ENCODE measurements at places on chromosomes 12 and 14. TPM values are rescaled to one million over a fixed set of nuclear protein-coding genes. Genes with fewer than 3 reads are reported as not detected.

The C1S gene
- total RNA-seq, result 99.0 TPM

The NUP37 gene
- total RNA-seq, result 20.4 TPM

The CCDC177 gene
- total RNA-seq, result not detected

The NUAK1 gene
- 24.5 TPM for total RNA-seq

The TPPP2 gene
- total RNA-seq, result not detected

The PSMA6 gene
- 108 TPM for total RNA-seq

The BORCS5 gene
- total RNA-seq, result 23.1 TPM

The TMEM260 gene
- total RNA-seq, result 16.1 TPM

The AKAP3 gene
- total RNA-seq, result 0.49 TPM

The MDM1 gene
- total RNA-seq, result 15.5 TPM

GRCh38 chr14:96084796-96085195 lies 45.6 kb downstream of the C14orf132 start:
- no peak for DNase-seq

DNA sequence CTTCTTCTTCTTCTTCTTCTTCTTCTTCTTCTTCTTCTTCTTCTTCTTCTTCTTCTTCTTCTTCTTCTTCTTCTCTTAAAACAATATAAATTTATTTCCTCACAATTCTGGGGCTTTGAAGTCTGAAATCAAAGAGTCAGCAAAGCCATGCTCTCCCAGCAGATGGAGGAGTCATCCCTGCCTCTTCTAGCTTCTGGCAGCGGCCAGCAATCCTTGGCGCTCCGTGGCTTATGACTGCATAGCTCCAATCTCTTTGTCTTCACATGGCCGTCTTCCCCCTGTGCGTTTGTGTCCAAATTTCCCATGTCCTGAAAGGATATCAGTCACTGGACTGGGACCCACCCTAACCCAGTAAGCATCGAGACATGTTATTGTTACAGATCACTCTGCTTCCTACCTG lies 22.9 kb downstream of the KCNA1 start:
- no peak for DNase-seq

DNA sequence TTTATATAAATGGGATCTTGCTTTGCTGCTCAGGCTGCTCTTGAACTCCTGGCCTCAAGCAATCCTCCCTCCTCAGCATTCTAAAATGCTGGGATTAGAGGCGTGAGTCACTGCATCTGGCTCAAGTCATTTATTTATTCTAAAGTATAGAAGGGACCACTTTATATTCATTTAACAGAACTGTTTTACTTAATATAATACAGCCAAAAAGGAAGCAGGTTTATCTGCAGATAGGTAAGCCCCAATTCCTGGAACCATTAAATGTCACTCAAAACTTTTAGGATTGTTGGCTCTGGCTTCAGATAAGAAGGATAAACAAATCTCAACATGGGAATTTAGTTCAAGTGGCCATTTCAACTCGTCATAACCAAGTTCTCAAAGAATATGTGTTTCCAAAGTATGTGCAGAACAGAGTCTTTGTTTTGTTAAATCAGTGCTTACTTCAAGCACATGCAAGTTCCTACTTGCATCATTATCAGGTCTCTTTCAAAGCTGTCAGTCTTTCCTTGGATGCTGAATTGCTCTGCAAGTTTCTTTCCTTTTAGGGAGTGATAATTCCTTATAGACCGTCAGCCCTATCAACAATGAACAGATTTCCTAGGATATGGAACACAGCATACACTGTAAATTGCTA lies 60.4 kb downstream of the KITLG start:
- DNase-seq, result no peak

DNA sequence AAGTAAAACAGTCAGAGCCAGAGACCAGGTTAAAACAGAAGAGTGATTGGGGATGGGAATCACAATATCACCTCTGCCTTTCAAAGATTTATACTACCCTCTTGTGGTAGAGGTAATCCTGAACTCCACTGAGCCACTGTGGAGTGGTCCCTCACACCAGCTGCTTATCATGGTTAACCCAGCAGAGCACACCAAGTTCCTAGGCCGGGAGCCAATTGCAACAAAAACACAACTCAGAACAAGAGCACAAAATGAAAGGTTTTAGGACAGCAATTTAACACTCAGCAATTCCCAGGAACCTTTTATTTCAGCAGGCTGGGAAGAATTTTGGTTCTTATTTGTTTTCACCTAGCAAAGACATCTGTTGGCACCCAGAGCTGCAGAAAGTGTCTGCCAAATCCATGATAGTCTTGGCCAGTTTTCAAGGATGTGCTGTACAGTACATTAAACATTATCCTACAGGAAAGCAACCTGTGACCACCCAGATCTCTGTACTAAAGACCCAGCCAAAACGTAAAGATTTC lies 220.5 kb upstream of the ATXN7L3B start:
- DNase-seq, result peak; percentile 3

DNA sequence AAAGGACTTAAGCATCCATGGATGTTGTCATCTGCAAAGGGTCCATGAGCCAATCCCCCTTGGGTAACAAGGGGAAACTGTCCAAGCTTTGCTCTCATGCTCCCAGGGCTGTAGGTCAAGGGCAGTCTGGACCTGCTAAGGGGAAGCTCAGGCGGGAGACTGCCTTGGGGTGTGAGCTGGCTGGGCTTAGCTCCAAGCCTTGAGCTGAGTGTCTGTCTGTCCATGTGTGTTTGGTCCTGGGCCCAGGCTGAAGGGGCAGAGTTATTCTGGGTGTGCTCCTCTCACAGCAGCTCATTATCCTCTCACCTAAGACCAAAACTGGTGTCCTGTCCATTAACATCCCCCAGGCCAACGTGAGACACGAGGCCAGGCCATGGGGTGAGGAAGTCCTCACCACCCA lies 274.8 kb downstream of the SLC15A4 start:
- DNase-seq, result no peak

- no peak for DNase-seq
Observed at GRCh38 chr14:67510121-67510520, 21.6 kb upstream of the TMEM229B start.

DNA sequence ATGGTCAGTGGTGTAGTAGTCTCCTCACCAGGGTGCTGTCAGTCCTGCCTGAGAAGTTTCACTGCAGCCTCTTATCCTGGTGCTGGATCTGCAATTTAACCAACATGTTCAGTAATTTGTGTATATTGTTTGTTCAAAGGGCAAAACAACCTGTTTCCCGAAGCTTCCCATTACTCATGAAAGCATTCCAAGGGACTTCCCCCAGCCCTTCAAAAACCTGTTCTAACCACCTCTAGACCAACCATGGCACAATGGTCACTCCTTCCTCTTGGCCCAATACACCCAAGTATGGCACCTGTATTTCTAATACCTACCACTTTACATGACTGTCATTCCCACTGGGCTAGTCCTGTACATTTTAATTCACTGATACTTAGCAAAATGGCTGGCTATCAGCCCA lies 12.1 kb downstream of the CKAP4 start:
- no peak for DNase-seq

- no peak for DNase-seq
Observed at GRCh38 chr12:74415633-74416032, 122.0 kb upstream of the ATXN7L3B start.

DNA sequence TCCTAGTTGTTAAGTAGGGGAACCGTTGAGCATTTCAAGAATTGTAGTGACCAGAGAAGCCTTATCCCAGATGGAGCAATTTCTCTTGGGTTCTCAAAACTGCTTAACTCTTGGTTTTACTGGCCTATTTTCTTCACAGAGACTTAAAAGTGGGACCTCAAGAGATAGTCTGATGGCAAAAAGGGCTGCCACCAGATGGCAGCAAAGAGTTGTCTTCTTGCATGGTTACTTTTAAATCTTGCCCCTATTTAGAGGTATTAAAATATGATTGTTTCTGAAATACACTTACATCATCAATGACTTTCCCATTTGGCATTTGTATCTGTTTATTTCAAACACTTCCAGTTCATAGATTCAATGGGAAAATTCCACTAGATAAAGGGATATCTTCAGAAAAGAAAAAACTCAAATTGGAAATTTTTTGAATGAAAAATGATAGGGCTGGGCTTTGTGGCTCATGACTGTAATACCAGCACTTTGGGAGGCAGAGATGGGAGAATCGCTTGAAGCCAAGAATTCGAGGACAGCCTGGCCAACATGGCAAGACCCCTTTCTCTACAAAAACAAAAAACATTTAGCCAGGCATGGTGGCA lies 69.9 kb upstream of the CNTN1 start:
- no peak for DNase-seq

GRCh38 chr14:72420749-72421474 lies 473.0 kb downstream of the DPF3 start:
- peak; percentile 17 for DNase-seq

GRCh38 chr14:68787092-68787992 lies 5.5 kb downstream of the ZFP36L1 start:
- DNase-seq, result no peak

DNA sequence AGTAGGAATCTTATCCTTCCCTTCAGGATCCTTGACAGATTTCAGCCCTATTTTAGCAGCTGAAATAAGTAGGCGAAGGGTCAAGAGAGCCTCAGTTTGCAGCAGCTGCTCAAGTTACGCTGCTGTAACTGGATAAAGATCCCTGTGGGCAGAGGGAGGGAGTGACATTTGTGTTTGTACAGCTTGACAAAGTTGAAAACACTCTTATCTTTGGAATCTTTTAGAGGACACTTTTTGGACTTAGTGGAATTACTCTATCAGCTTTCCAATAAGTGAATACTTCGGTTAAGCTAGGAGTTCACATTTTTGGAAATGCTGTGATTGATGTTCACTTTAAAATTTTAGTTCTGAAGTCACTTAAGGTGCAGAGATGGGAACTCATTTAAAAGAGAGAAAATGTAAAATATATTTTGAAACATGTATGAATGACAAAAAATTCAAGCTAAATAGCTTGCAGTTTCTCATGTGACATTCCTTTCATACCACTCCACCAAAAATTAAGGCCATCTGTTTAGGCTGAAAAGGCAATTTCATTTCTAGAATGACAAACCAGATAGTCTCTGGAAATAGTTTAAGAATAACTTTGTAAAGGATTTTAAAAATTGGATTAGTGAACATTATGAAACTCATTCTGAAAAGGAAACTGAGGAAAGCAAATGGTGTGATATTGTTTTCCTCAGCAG lies 55.2 kb downstream of the SLC38A4 start:
- DNase-seq, result no peak

- no peak for DNase-seq
Observed at GRCh38 chr14:57870686-57871457, 5.0 kb upstream of the SLC35F4 start.

- no peak for DNase-seq
Observed at GRCh38 chr12:10632226-10632625, 18.8 kb upstream of the MAGOHB start.

Measured in skin of body (tissue), 3 donors.